ENCODE measurements at places on chromosomes 12 and 14.

DNA sequence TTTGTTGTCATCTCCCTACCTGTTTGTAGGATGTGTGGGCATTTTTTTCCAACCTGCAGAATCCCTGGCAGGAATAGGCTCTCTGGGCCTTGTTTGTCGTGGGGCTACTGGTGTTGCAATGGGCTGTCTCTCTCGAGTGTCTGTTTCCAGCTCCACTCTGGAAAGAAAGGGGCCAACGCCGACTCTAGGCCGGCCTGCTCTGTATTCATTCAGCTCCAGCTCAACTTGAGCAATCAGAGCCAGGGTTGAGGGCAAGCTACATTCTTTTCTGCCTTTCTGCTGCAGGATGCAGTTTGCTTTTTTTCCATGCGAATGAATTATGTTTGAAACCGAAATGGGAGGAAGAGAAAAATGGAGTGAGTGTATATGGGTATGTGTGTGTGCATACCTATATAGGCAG, 2.3 kb downstream of the JDP2 start:
- no peak for DNase-seq

GRCh38 chr12:11486623-11487444, 91.5 kb upstream of the PRB2 start:
- peak; percentile 61 for DNase-seq

- DNase-seq = no peak
These were observed 200.7 kb upstream of the FOXN3 start for GRCh38 chr14:89617481-89618329.

DNA sequence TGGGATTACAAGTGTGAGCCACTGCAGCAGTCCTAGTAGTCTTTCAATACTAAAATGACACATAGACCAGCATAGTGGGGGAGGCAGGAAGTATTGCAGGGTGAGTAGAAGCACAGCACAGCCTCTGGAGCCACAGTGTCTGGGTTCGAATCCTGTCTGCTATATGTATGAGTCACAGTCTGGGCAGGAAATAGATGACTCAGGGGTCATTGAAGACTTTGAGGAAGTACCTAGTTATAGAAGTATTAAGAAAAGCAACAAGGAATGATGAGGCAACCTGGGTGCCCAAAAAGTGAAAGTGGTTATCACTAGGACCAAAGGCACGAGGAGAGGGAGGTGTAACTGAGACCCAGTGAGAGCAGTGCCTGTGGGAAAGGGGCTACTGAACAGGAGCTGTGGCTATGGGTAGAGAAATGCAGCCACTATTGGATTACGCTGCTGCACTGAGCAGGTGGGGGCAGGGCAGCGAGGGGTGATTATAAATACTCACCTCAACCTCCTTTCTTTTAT, 124.0 kb downstream of the PDE3A start:
- peak; percentile 41 for DNase-seq

DNA sequence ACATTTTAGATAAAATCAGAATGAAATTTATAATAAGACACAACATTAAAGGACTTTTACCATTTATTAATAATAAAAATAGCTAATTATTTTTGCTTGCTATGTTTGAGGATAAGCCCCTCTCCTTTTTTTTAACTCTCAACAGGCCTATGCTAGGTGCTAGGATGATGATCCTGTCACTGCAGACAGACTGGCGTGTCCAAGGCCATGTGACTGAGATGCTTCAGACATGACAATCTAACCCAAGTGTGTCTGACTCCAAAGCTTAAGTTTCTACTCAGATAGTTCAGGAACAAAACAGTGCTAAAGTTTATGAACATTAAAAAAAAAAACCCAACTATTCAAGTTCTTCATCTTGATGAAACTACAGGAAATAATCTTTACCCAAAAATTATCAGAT, 29.8 kb downstream of the PPP1R13B start:
- DNase-seq = no peak

GRCh38 chr12:93442411-93443340, 929 bp upstream of the UBE2N start:
- DNase-seq = no peak

DNA sequence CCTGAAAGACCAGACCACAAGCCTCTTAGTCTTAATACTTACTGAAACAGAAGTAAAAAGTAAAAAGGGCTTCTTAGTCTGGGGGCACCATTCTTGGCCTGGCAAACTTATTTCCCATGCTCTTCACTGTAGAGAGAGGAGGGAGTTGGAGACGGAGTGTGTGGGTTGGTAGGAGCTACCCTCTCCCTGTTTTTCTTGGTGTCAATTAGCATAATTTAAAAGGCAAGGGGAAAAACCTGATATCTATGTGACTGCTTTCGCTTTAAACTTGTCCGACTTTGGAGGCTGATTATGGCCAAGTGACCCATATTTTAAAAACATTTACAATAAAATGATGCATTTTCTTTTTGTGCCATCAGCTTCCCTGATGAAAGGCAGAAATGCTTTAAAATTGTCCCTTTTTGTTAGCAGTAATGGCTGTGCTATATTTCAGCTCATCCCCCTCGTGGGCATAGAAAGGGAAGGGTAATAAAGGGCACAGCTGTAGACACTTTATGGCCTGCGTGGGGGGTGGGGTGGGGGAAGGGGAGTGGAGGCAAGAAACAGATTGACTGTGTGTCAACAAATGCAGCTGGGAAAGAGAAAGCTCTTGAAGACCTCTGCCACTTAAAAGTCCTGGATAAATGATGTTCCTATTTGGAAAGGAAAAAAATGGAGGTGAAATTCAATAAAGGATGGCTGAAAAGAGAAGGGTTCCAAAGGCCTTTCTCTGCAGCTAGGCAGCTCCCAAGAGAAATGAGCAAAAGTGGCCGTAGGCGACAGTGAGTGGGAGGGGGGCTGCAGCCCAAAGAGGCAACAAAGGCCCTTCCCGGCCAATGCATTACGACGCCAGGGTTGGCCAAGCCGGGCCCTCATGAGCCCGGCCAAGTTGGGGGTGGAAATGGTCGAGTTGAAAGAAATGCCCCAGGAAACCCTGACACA, 57.5 kb upstream of the TMEM263 start:
- no peak for DNase-seq

- no peak for DNase-seq
These were observed 70.6 kb downstream of the SAMD4A start for GRCh38 chr14:54637270-54638134.

GRCh38 chr14:51607711-51608110, 44.0 kb upstream of the FRMD6 start:
- DNase-seq = no peak

DNA sequence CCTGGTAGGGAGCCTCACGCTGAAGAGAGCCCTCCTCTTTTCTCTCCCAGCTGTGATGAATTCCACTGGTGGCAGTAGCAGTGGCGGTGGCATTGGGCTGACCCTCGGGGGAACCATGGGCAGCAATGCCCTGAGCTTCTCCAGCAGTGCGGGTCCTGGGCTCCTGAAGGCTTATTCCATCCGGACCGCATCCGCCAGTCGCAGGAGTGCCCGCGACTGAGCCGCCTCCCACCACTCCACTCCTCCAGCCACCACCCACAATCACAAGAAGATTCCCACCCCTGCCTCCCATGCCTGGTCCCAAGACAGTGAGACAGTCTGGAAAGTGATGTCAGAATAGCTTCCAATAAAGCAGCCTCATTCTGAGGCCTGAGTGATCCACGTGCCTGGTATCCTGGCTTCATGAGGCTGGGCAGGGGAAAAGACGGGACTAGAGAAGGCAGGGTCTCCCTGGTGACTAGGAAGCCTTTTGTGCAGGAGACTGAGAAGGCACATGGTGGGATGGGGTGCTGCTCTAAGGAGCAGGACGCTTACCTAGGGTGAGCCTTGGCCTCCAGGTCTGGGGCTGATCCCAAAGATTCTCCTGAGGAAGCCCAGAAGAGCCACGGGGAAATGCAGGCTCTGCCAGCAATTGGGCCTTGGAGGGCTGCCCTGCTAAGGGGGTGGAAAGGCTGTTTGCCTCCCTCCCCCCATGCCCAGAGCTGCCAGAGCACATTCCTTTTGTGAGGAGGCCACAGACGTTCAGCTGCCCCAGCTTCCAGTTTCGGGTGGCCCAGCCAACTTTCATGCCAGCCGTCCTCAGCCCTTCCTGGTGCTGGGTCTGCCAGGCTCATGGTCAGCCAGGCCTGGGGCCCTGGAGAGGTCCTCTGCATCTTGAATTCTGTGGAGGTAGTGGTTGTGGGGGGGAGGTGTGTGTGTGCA, 15.8 kb downstream of the KRT7 start:
- no peak for DNase-seq

DNA sequence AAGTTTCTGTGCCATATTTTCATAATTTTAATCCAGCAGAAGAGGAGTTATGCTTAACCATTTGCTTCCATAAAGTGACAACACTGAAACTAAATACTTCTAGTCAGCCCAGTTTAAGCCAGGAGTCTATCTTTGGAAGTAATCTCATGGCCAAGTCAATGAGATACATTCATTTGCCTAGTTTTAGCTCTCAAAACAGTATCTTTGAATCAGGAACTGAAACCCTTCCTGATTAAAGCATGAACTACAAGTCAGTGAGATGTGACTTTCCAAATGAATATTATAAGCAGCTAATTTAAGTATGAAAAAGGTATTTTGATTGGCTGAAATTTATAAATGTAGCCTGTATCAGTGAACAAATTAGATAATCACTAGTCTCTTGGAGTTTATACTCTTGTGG, 491.5 kb downstream of the SLC6A15 start:
- DNase-seq = no peak

DNA sequence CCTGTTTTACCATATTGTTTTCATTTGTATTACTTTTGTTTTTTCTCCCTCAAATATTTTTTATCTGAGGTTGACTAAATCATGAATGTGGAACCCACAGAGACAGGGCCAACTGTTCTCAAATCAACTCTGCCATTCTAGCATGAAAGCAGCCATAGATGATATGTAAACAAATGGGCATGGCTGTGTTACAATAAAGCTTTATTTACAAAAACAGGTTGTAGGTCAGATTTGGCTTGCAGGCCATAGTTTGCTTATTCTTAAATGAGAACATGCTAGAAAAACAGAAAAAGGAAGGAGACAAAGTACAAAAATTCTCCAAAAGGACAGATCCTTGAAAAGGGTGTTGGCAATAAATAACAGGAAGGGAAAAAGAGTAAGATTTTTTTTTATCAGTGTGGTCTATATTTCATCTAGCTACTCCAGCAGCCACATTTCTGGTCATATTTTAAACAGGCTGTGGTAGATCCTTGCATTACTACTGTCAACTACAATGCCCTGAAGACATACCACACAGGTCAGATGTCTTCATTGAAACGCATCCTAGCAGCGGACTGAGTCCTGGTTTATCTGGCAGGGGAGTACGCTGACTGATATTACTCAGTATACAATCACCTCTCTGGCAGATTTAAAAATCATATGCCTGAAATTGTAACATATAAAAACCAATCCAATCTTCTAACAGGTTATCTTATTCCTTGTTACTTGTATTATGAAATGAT, 42.9 kb downstream of the SPPL3 start:
- DNase-seq = no peak

Measured in pulmonary artery endothelial cell (primary cell).